ENCODE measurements at places on chromosomes 3 and 15. TPM values are rescaled to one million over a fixed set of nuclear protein-coding genes. Genes with fewer than 3 reads are reported as not detected.

TTLL13 gene
- total RNA-seq = not detected

GRCh38 chr3:175648899-175649298 lies 789.8 kb downstream of the NAALADL2 start:
- no peak for DNase-seq

- no peak for DNase-seq
These were observed 473.7 kb downstream of the LPP start for GRCh38 chr3:188627652-188628051.

GRCh38 chr3:183896184-183896583 lies 11.5 kb upstream of the PARL start:
- peak; percentile 28 for DNase-seq

C2CD4B gene
- total RNA-seq = 2.5 TPM

IQCF5 gene
- total RNA-seq = not detected

GRCh38 chr3:12165909-12166308 lies 7.2 kb upstream of the TIMP4 start:
- DNase-seq = no peak

ISLR2 gene
- total RNA-seq = 1.3 TPM

DNA sequence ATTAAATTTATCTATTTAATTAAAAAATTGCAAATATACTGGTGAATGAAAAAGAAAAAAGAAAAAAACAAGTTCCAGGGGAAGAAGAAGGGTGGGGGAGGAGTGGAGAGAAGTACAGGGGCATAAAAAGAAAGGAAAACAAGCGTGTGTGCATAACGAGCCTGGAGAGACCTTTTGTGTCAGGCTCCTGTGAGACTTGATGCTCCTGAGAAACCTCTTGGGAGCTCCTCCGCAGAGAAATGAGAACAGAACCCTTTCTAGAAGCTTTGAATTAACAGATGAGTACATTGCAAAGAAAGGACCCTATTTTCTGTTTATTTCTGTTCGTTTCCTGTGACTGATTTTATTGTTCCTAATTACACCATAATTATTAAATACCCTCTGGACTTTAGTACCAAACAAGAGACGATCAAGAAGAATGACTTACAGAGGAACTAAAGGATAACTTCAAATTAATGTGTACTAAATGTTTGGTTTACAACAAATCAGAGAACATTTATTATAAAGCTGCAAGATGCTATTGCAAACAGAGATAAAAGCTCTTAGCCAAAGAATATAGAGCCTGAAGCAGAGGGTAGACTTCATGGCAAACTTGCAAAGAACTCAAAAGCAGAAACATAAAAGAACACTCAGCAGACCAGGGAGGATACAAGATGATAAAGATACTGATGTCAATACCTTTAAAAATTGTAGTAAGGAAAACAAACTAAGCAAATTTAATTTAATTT lies 74.7 kb downstream of the DPPA2 start:
- no peak for DNase-seq

ZNF502 gene
- 2.4 TPM for total RNA-seq

ROPN1 gene
- not detected for total RNA-seq

GRCh38 chr3:145422556-145422955 lies 738.4 kb downstream of the PLOD2 start:
- no peak for DNase-seq

PIGZ gene
- total RNA-seq = 2.8 TPM

SPESP1 gene
- total RNA-seq = 4.0 TPM

DNA sequence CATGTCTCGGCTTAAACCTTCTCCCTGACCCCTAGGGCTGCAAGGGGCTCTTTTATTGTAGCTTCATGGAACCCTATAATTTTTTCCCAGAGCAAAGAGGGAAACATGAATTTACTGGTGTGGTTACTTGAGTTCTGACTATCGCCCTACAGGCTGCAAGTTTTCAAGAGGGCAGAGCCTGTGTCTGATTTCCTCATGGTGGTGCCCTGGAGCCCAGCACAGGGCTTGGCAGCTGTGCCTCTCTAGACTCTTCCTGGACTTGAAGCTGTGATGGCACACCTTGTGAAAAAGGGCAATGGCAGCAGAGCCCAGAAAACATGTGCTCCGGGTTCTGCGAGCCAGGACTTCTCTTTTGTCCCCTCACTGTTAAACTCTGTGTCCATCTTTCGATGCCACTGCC lies 34.2 kb upstream of the TF start:
- DNase-seq = no peak

BFSP2 gene
- total RNA-seq = not detected

DNA sequence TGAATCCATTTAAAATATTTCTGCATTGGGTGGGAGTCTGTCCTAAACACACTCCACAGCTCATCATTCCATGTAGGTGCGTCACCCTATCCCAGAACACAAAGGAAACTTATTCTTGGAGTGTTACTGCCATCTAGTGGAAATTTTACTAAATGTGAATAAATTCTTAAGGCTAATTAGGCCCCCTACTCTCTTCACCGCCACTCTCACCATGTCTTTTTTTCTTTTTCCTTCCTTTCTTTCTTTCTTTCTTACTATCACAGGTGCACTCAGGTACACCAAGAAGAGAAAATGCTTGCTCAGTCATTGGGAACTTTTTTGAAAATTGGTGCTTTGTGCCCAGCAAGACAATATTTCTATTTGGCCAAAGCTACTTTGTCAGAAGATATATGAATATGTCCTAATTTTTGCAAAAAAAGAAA lies 26.4 kb upstream of the ATP8B4 start:
- no peak for DNase-seq

- no peak for DNase-seq
These were observed 2.0 kb downstream of the MESP1 start for GRCh38 chr15:89749054-89749453.

DZIP1L gene
- total RNA-seq = 3.8 TPM

GRCh38 chr15:43723151-43723550 lies 23.1 kb upstream of the PDIA3 start:
- DNase-seq = no peak

SRGAP3 gene
- 6.1 TPM for total RNA-seq

DNA sequence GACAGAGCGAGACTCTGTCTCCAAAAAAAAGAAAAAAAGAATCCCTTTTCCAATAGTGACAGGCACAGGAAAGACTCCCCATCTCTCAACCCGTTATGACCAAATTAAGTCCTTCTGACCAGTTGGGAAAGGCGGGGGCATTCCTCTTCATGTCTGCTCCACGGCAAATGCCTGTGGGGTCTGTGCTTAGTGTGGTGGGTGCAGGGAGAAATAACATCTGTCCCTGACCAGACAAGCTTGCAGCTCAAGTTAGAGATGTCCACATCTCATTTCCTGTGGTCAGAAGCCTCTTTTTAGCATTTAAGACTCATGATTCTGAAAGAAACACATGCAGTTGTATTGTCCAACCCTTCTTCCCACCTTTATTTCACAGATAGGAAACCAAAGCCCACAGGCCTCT lies 16.2 kb downstream of the PLA1A start:
- no peak for DNase-seq

Measured in Right ventricle myocardium inferior (tissue), 1 donor.